ENCODE measurements at places on chromosomes 7 and 10.

DNA sequence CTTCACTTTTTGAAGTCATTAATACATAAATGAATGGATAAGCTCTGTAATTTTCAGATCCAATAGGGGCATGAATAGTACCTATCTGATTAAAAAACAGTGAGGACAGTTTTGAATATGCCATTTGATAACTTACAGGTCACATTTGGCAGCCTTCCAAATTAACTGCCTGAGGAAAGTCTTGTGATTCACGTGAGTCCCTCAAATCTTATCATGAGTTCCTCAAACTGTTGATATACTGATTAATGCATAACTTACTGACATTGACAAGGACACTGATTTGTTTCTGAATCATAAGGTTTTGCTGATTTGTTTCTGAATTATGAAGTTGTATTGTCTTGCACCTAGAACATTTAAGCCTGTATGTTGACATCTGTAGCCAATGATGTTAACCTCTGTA is 55.1 kb downstream of the ANKMY2 start:
- no peak for DNase-seq

DNA sequence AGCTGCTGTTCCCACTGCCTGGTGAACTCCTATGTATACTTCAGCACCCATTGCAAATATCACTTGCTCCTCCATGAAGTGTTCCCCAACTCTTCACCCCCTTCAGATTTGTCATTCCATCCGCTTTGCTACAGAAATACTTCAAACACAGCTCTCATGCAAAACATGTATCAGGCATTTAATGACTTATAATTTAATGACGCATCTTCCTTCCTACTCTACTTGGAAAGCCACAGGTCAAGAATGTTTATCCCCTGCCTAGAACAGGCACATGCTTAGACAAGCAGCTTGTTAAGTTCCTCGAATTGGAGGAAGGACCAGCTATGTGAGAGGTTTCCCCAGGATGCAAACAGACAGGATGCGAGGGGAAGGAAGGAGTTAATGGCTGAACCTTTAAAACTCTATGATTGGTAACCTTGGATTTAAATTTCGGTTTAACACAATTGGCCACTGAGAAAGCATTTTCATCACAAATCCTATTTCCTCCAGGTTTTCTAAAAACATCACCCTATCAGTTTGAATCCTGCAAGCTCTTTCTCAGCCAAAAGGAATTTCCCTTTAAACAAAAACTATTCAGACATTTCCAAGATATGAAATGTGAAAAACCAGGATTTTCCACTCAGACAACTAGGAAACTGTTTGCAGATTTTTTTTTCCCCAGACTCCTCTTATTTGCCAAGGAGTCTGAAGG is 11.5 kb downstream of the CREB3L2 start:
- no peak for DNase-seq

GRCh38 chr10:71285180-71285545 is 33.9 kb upstream of the SLC29A3 start:
- DNase-seq, result no peak

DNA sequence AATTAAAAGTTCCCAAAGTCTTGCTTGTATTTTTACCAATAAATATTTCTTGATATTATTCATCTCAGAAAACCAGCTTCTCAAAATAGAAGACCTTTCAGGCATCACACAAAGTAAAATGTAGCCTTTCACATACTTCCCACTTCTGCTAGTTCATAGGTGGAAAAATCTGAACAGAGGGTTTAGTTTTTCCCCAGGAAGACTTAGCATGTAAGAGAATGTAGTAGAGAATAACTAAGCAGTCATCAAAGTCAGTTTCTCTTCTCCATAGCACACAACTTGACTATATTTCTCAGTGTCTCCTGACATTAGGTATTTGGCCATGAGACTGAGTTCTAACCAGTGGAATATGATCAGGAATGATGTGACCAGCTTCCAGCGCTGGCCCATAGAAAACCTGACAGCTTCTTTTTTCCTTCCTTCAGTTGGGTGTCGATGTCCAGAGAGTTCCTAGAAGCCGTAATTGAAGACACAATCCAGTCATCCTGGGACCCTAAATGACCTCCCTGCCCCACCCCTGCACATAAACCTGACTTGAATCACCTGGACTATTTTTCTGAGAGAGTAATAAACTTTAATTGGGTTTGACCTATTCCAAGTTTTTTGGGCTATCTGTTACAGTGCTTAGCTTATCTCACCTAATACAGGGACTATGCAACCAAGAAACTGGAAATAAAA is 67.5 kb upstream of the WNT16 start:
- DNase-seq, result no peak

DNA sequence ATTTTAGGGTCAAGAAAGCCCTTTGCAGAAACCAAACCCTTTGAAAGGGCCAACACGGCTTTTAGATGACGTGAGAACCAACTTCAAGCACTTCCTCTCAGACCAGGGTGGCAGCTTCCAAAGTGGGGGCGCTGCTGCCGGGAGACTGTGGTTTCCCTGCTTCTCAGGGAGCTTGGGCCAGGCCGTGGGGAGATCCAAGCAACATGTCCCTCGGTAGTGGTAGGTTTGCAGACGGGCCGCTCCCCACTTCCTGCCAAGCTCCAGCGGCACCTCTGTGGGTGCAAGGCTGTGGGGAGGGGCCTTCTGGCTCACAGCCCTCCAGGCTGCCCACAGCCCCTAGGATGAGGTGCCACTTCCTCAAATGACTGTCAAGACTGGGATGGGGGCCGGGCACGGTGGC is 132.4 kb downstream of the FAM53B start:
- no peak for DNase-seq

DNA sequence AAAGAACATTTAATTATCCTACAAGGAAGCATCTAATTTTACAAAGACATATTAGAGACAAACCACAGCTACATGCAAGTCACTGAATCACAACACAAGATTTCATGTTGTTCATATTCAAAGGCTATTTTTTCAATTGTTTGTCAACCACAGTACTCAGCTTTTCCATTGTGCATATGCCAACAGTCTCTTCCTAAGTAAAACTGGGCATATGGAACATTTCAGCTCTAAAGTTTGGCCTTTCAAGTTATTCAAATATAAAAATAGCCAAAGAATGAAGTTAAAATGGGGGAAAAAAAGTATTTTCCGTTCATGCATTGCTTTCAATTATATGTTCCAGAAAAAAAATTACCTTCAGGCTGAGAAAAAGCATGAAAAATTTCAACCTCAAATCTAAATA is 537.9 kb downstream of the PLXDC2 start:
- DNase-seq, result no peak

DNA sequence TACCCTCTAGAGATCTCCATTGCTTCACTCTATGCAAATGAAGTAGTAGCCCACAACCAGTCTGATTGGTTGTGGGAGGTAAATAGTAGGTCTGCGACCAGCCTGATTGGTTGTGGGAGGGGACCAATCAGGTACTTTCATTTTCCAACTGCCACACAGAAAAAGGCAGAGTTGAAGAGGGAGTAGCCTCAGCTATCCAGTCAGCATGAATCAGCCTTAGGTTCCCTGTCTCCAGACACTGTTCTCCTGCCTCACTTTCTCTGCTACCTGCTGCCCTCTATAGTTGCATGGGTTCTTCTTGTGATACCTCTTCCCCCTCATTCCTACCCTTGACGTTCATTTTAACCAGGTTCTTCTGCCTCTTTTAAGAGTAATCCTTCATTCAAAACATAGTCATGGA is 114.5 kb upstream of the LYZL1 start:
- DNase-seq, result no peak

DNA sequence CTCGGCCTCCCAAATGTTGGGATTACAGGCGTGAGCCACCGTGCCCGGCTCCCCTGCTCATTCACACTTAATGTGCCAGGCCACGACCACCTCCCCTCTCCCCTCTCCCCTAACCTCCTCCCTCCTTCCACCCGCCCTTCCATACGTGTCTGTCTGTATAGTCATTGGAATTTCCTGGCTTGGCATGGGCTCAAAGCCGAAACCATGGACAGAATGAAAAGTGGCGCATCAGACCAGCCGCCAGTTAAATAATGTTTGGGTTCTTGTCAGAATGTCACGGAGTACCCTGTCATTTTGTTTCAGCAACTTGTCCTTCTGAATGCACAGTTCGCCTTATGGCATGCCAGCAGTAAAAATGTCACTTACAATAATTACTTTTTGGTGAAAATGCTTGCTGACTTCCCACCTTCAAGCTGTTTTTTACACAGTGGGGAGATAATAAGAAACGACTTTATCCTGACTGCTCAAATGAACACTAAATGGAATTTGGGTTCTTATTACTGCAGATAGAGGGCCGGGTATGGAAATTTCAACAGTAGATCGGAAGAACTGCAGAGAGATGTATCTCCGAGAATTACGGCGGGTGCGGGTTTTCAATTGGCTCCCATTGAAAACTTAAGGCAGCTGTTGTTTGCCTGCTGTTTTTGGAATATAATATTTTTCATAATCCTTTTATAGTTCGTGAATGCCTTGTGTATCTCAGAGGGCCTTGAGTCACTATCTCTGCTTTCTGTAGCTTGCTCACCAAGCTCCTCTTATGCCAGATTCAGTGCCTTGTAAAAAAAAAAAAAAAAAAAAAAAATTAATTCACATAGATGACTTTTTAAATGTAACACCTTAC is 65.5 kb upstream of the SH2B2 start:
- DNase-seq, result no peak

GRCh38 chr7:36844374-36844773 is 120.1 kb upstream of the AOAH start:
- no peak for DNase-seq

DNA sequence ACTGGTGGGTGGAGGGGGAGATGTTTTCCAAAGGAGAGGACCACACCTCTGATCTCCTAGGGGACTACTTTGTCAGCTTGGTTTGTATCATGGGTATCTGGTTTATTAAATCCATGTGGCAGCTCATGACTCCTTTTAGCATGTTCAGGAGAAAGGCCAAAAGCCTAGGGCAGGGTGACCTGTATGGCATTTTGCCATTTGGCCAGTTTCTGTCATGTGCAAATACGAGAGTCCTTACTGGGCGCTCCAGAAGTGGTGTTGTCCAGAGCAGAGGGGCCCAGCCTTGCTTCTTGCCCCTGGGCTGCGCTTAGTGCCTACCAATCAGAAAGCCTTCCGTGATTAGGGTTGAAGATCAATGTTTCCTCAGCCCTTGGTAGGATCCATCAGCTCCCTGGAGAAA is 31.0 kb downstream of the ADRA2A start:
- no peak for DNase-seq

DNA sequence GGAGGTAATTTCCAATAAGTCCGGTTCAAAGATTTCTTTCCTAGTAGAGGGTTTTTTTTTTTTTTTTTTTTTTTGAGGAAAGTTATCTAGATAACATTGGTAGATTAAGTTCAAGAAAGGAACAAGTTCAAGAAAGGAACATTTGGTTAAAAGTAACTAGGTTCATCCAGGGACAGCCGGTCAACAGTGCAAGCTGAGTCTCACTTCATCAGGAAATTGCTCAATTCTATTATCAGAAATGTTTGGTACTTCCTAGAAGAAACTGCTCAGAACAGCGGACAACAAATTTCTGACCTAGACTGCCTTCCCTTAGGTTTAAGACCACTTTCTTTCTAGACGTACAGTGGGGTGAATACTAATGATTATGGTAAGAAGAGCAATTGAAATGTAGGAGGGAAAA is 3.7 kb upstream of the IL2RA start:
- DNase-seq, result no peak

DNA sequence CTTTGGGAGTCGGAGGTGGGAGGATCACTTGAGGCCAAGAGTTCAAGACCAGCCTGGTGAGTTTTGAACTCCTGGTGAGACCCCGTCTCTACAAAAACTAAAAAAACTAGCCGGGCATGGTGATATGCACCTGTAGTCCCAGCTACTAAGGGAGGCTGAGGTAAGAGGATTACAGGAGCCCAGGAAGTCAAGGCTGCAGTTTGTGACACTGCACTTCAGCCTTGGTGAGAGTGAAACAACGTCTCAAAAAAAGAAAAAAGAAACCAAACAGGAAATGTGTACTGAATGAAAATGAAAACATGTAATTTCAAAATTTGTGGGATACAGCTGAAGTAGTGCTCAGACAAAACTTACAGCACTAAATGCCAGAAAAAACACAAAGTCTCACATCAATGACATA is 7.6 kb downstream of the ARHGAP12 start:
- DNase-seq, result no peak

DNA sequence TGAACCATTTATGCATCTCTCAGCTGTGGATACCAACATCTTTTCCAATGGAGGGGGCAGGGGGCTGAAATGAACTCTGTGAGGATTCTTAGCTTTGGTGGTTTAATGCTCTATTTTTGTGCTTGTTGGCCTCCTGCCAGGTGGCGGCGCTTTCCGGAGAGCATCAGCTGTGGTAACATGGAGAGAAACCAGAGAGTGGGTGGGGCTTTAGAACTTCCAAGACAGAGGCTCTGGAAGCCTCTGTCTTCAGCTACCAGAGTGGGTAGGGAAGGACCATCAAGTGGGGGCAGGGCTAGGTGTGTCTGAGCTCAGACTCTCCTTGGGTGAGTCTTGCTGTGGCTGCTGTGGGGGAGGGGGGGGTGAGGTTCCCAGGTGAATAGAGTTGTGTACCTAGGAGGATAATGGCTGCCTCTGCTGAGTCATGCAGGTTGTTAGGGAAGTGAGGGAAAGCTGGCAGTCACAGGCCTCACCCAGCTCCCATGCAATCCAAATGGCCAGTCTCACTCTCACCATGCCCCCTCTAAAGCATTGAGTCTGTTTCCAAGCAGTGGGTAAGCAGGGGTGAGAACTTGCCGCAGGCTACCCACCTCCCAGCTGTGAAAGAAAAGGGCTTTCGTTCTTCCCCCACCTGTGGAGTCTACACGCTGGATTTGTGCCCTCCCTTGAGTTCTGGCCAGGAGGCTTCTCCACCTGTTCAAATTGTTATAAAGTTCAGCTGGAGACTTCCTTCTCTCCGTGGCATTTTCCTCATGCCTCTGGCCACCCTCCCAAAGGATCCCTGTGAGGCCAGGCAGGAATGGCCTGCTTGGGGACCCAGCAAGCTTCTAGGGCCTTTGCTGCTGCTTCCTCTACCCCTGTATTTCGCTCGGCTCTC is 527.0 kb downstream of the NEBL start:
- peak; percentile 25 for DNase-seq

- no peak for DNase-seq
Measured at GRCh38 chr10:55966101-55966500, 395.0 kb downstream of the ZWINT start.

GRCh38 chr10:102280397-102281101 is 35.2 kb downstream of the GBF1 start:
- no peak for DNase-seq

- no peak for DNase-seq
Measured at GRCh38 chr7:1912593-1913465, 242.8 kb downstream of the ELFN1 start.

DNA sequence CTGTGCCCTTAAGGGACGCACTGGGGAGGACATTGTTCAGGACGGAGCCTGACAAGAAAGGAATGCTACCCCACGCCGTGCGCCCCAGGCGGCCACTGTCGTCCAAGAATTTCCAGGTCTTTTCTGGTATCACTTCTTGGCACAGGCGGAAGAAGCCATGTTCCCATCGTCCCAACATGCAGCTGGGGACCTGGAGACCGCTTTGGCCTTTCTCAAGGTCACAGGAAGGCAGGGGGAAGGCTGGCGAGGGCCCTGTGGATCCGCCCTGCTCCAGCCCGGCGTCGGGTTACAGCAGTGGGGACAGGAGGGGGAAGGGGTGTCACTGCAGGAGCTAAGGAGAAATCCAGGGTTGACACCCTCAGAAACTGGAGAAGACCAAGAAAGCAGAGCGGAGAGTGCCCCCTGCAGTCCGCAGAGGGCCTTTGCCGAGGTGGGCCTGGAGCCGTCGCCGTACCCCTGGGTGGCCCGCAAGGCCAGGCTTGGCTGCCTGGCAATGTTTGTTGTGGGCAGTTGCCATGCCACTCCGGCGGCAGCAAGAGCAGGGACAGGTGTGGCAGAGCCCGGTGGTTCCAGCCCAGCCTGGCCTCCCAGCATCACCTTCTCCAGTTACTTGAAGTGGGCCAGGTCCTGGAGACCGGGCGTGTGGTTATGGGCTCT is 104.1 kb downstream of the LHPP start:
- DNase-seq, result no peak

- DNase-seq, result no peak
Measured at GRCh38 chr7:34087892-34088891, 182.9 kb downstream of the BMPER start.
